Right ventricle myocardium superior (tissue), 1 donor: ENCODE measurements at places on chromosomes 2 and 18.

- no peak for DNase-seq
These were observed 151.5 kb downstream of the MTCL1 start for GRCh38 chr18:8856769-8857393.

DNA sequence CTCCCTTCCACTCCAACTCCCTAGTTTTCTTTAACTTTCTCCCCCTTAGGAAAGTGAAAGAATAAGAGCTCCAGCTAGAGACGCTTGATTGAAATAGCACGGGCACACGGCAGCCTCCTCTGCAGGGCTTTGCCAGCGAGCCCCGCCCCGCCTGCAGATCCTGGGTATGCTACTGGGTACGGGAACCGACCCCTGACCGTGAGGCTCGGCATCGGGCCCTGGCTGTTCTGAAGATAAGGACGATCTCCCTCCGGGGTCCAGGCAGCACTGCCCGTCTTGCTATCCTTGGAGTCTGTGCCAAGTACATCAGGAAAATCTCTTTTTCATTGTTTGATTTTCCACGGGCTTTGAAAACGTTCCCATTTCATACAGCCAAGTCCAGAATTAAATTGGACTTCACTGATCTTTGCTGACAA is 284.5 kb downstream of the MTX2 start:
- peak; percentile 81 for DNase-seq

GRCh38 chr2:70123051-70123828 is 36.0 kb downstream of the PCBP1 start:
- peak; percentile 64 for DNase-seq

DNA sequence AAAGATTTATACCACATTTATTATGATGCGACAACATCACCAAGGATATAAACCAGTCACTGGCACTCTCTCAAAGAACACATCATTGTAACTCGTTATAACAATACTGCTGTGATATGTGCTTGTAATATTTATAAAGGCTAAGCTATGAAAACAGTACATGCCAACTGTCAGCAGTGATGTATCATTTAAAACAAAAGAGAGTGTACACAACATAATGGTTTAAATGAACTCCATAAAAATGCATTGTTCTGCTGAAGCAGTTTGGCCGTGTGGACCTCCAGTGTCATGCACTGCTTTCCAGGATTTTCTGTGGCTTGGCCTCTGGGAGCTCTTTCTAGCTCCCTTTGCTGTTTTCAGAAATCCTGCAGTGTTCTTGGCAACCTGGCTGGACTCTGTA is 215.6 kb downstream of the MTX2 start:
- no peak for DNase-seq

GRCh38 chr2:217746808-217747207 is 256.0 kb downstream of the TNS1 start:
- DNase-seq: no peak

GRCh38 chr2:158651358-158652057 is 143.6 kb upstream of the DAPL1 start:
- DNase-seq: no peak
